GM13976 (cell line): ENCODE measurements at places on chromosomes 12 and 14.

DNA sequence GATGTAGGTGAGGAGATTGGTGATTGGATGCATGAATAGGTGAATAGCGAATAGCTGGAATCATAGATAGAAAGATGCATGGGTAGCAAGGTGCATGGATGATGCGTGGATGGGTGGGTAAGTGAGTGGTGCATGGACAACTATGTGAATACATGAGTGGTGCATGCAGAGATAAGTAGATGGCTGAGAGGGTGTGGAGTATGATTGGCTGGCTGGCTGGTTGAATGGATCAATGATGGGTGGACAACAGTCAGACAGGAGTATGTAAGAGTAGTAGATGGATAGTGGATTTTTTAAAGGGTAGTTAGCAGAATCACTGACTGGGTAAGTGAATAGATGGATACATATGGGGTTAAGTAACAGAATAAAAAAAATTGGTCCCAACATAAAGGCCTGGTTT lies 33.9 kb downstream of the SERPINA3 start:
- no peak for DNase-seq

DNA sequence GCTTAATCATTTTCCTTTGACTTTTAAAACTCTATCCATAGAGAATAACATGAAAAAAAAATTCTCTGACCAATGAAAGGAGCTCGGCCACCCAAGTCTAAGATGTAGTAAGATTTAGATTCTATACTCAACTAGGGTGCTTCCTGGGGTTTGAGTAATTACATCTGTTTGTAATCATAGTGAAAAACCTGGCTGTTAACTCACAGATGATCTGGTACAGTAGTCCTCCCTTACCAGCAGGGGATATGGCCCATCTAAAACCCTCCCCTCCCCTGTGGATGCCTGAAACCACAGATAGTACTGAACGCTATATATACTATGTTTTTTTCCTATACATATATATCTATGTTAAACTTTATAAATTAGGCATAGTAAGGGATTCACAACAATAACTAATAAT lies 89.2 kb downstream of the DAAM1 start:
- no peak for DNase-seq

DNA sequence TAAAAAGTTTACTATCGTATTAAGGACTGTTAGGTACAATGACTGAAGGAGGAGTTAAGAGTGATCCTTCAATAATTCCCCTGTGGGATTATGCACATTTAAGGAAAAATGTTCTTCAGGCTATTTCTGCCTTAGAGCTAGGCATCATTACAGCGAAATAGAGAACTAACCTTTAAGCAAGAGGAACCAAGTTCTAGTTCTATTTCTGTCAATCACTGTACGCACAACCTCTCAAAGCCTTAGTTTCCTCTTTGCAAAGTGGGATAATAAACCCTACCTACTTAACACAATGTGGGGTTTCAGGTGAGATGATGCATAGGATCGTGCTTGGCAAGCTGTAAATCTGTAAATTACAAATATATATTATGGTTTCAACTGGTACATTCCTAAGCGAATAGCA lies 15.4 kb downstream of the NTF3 start:
- no peak for DNase-seq

DNA sequence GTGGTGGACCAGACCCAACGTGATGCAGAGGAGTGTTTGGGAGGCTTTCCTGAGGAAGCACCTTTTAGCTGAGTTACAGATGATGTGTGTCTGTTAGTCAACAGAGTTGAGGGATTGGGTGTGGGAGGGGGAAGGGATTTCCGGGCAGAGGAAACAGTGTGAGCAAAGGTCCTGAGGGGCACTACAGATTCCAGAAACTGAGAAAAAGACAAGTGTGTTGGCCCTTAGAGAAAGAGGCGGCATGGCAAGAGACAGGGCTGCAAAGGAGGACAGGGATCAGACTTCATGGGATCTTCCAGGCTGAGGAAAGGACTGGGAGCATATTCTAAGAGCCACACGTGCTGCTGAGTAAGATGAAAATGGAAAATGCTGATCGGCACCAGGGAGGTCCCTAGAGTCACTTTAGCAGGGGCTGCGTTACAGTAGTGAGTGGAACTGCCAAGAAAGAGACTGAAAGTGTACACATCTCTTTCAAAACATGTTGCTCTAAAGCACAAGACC lies 9.4 kb upstream of the RPS6KL1 start:
- no peak for DNase-seq

GRCh38 chr12:116760622-116761020 lies 22.5 kb downstream of the RNFT2 start:
- no peak for DNase-seq

DNA sequence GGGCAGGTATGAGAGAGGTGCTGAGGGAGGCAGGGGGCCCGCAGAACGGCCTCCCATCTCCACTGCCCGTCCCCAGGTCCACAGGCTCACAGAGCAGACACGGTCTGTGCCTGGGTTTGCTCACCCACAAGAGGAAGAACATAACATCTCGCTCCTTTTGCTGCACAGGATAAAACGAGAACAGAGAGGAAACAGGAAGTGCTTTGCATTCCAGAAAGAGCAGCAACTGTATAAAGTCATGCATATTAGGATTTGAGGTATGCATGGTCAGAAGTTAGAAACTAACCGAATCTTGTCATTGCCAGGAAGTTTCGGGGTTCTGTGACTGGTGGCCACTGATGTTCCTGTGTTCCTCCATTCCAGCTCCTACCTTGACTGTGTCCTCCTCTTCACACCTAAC lies 25.0 kb downstream of the NTF3 start:
- no peak for DNase-seq

- DNase-seq = peak; percentile 0
These were observed 236.9 kb downstream of the PAWR start for GRCh38 chr12:79453820-79454219.

DNA sequence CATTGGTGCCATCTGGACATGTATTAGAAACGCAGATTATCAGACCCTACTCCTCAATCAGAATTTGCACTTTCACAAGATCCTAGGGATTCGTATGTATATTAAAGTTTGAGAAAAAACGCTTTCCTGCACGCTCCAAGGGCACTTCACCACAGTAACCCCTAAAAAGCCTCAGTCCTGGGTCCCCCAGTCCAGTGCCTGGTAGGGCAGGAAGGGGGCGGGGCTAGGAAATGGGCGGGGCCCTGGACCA lies 369 bp downstream of the DEPDC4 start:
- no peak for DNase-seq

DNA sequence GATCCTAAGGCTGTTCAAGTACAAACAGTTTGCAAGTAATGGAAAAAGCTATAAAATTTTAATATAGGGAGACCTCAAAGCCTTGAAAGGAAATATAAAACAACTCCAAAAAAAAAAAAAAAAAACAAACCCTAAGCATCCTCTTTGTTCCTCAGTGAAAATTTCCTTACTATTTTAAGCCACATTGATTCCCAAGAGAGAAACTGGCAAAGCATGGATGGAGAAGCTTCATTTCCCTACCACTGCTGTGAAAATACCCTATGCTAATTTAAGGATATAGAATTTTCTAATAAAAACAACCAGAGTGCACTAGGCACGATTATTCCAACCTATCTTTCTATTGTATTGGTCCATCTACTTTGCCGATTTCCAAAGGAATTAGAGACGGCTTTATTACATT lies 283.1 kb downstream of the CACNA1C start:
- DNase-seq = no peak

DNA sequence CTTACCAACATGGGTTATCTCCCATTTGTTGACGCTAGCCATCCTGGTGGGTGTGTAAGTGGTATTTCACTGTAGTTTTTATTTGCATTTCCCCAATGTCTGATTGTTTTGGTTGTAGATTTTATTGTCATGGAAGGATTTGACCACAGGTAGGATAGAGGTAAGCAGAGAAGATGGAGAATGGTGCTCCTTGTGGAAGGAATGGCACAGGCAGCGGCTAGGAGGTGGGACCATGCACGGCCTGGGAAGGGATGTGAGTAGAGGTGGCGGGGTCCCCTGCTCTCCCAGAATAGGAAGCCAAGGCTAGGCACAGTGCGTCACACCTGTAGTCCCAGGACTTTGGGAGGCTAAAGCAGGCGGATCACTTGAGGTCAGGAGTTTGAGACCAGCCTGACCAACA lies 41.4 kb downstream of the PHETA1 start:
- DNase-seq = no peak

- DNase-seq = no peak
These were observed 7.2 kb downstream of the FUT8 start for GRCh38 chr14:65419593-65420252.

- peak; percentile 52 for DNase-seq
These were observed 429.1 kb downstream of the RAD51B start for GRCh38 chr14:68248481-68249255.

DNA sequence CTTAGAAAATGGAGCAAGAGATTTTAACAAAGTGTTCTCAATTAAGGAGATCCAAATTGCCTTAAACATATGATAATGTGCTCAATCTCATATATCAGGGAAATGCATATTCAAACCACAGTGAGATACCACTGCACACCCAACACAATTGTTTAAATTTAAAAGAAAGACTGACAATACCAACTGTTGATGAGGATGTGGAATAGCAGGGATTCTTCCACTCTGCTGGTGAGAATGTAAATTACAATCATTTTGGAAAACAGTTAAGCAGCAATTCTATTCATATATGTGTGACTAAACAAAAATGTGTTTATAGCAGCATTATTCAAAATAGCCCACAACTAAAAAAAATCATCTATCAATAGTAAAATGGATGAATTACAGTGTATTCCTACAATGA lies 144.2 kb downstream of the KICS2 start:
- no peak for DNase-seq

DNA sequence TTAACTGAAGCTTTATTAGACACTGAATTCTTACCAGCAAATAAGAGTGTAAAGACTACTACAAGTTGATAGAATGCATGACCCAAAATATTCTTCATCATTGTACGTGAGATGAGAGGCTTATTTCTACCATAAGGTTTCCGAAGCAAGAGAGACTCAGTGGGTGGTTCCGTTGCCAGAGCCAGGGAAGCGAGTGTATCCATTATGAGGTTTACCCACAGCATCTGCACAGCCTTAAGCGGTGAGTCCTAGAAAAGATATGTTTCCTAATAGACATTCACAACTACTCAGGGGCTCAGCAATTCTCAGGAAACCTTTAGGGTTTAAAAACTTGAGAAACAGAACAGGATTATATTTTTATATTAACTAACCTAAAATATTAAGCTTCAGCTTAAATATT lies 77.8 kb upstream of the POC1B start:
- DNase-seq = no peak

GRCh38 chr12:116133149-116133548 lies 144.3 kb downstream of the MED13L start:
- no peak for DNase-seq
